Stimulated activated CD4-positive, alpha-beta T cell treated with anti-CD3 and anti-CD28 coated beads, Interleukin-12 subunit alpha, Interleukin-12 subunit beta, amount 100 ng/mL, for 4 hours (primary cell): ENCODE measurements at places on chromosomes 4 and X.

GRCh38 chrX:7950865-7951264 is 23.7 kb upstream of the PNPLA4 start:
- DNase-seq: no peak

DNA sequence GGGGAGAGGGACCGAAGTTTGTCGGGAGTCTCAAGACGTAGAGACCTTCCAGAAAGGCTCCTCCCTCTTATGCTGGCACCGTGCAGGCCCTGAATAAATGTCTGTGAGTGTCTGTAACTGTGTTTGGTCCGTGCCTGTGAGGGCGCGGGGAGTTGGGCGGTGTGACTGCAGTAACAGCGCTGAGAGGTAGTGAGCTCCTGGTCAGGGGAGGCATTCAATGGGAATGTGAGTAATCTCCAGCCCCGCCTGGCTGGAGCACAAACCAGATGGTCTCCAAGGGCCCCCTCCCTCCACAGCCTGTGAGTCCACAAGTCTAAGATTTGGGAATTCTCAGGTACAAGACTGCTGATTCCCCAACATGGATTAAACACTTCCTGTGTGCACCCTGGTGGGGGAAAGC is 100.0 kb downstream of the HMX1 start:
- DNase-seq: no peak

GRCh38 chr4:174120446-174121295 is 162.8 kb downstream of the FBXO8 start:
- DNase-seq: no peak

DNA sequence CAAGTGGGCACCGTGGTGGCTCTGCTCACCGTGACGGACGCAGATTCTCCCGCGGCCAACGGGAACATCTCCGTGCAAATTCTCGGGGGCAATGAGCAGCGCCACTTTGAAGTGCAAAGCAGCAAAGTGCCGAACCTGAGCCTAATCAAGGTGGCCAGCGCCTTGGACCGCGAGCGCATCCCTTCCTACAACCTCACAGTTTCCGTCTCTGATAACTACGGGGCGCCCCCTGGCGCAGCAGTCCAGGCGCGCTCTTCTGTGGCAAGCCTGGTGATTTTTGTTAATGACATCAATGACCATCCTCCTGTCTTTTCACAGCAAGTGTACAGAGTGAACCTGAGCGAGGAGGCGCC is 2.7 kb downstream of the FAT4 start:
- DNase-seq: no peak

DNA sequence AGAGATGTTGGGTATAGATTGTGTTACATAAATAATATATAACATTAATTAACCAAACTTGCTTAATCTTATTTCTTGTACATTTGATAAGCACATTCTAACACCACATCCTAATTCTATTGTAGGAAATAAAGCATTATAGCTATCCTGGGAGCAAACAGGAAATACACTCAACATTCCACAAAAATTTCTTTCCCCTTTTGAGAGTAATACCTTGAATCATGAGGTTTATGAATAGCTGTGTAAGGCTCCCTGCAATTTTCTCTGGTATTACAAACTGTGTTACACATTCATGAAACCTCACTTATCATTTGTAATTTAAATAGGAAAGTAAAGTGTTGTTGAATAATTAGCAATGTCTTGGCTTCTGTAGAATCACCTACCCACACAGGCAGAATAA is 95.1 kb downstream of the TMEM47 start:
- DNase-seq: no peak

DNA sequence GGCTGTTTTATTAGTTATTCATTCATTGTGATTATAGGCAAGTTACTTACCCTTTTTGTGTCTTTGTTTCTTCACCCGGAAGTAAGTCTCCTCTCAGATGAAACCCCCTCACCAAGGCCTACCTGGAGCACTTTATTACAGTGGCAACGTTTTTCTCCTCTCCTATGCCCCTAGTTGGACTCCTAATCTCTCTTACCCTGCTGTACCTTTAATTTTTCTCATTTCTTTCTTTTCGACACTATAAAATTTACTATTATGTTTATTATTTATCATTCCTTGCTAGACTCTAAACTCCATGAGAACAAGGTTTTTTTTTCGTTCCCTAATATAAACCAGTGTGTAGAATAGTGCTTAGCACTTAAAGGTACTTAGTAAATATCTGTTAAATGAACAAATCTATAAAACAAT is 17.5 kb downstream of the STAP1 start:
- no peak for DNase-seq

DNA sequence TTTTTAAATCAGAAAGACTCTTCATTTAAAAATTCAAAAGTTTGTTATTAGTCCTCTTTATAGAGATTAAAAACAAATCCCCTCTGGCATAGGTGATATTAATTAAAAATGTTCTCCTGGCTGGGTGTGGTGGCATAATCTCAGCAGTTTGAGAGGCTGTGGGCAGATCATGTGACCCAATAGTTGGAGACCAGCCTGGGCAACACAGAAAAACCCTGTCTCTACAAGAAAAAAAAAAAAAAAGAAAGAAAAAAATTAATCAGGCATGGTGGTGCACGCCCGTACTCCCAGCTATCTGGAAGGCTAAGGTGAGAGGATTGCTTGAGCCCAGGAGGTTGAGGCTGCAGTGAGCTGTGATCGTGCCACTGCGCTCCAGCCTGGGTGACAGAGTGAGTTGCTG is 38.9 kb downstream of the RASGEF1B start:
- DNase-seq: no peak

- no peak for DNase-seq
Measured at GRCh38 chrX:136166221-136166855, 19.0 kb downstream of the FHL1 start.

DNA sequence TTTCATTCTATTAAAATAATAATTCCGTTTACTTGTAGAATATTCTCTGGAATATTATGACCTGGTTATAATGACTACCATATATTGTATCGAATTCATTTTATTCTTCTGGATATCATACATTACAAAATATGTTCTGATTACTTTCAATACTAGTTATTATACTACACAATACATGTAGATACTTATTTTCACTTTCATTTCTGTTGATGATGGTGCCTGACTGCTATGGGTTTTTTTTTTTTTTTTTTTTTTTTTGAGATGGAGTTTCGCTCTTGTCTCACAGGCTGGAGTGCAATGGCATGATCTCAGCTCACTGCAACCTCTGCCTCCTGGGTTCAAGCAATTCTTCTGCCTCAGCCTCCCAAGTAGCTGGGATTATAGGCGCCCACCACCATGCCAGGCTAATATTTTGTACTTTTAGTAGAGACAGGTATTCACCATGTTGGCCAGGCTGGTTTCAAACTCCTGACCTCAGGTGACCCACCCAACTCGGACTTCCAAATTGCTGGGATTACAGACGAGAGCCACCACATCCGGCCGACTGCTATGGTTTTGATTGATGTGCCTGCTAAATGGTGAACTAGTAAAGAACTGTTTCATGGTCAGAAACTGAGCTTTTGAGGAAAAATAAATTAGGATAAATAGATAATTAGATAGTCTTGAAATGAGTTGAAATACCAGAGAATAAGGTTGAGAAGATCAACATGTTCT is 39.5 kb downstream of the PCDH10 start:
- no peak for DNase-seq

GRCh38 chrX:100615005-100615404 is 21.6 kb downstream of the TSPAN6 start:
- no peak for DNase-seq

GRCh38 chrX:110248578-110248977 is 69.3 kb downstream of the AMMECR1 start:
- no peak for DNase-seq

DNA sequence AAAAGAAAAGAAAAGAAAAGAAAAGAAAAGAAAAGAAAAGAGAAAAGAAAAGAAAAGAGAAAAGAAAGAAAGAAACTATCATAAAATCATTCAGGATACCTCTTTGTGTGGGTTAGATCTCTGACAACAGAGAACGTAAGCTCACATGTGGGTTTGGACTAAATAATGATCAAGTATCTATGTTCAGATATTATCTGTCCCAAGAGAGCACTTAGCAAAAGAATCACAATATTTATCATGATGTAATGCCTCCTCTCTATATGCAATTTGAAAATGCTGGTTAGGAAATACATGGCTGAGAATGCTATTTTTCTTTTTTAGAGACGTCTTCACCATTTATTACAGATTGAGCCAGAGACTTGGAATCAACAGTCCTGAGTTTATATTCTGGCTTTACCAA is 191.3 kb downstream of the KCNIP4 start:
- no peak for DNase-seq

DNA sequence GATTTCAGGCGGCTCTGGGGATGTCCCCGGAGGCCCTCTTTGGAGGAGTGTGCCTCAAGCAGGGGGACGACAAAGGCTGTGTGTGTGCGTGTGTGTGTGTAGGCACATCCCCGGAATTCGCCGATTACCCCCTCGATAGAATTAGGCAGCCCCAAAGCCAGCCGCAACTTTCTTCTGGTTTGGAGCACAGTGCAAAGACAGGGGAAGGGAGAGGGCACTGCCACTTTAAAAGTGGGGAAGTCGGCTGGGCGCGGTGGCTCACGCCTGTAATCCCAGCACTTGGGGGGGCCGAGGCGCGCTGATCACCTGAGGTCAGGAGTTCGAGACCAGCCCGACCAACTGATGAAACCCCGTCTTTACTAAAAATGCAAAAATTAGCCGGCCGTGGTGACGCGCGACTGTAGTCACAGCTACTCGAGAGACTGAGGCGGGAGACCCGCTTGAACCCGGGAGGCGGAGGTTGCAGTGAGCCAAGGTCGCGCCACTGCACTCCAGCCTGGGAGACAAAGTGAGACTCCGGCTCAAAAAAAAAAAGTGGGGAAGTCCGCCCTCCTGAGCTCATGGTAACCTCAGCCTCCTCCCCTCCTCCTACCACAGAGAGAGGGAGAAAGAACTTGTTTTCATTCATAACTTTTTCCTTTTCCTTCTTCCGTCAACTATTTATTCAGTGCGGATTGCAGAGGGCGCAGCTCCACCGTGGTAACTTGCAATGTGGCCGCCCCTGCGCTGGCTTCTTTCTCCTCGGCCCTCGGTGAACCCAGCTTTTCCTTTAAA is 2.4 kb downstream of the SPRY1 start:
- DNase-seq: peak; percentile 53

GRCh38 chrX:19707246-19707871 is 180.0 kb downstream of the SH3KBP1 start:
- no peak for DNase-seq

DNA sequence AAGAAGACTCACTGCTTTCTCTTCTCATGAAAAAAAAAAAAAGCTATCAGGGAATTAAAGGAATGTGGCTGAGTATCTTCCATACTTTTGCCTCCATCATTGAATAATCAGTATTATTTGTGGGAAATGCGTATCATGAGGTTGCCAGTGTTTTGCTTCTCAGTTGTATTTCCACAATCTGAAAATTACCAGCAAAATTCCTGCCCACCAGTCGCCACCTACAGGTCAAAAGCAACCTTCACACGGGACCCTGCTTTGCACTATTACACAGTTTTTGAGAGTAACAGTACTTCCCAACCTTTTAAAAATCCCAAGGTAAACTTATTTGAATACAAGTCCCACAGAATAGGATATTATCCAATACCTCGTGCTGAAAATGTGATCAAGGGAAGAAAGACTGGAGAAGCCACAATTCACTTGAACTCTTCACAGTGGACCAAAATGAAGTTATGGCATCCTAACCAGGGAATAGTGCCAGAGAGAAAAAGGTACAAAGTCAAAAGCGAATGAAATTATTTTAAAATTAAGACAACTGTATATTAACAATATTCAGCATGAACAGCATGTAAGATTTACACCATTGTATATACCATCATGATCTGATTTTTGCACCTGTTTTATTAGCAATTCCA is 30.4 kb downstream of the PGRMC1 start:
- DNase-seq: no peak

DNA sequence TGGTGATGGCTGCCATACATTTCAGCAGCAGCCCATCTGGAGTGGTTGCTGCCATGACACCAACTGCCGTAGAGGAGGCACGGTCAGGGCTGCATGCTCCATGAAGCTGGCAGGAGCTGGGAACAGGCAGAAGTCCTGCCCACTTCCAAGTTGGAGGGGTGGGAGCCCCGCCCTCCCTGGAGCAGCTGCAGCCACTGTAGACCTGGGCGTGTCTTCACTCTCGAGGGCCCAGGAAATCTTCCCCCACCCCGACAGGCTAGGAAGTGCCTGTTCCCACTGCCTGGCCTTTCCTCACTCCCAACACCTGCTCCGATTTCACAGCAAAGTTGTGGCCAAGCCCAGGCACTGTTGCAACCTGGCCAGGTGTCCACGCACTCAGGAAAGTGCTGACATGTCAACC is 42.3 kb downstream of the NALF2 start:
- no peak for DNase-seq

DNA sequence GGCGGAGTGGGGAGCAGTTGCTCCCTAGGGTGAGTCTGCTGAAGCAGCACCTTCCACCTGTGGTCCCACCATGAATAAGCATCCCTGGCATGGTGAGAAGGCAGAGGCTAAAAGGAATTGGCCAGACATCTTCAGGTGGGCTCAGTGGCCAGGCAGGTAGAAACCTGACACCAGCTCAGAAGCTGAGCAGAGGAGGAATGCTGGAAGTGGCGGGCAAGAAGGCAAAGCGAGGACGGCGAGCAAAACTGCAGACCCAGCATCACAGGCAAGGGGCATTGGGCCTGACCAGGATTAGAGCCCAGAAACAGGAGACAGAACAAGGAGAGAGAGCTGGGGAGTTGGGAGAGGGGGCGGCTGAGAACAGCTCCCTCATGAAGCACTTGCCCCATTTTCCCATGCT is 25.3 kb downstream of the TSC22D3 start:
- DNase-seq: no peak

- no peak for DNase-seq
Measured at GRCh38 chr4:95044324-95044837, 286.6 kb downstream of the BMPR1B start.

- DNase-seq: peak; percentile 69
Measured at GRCh38 chr4:140152013-140152703, 1.8 kb downstream of the MAML3 start.

- DNase-seq: no peak
Measured at GRCh38 chr4:143587703-143588102, 74.2 kb downstream of the SMARCA5 start.

- DNase-seq: no peak
Measured at GRCh38 chr4:568351-568652, 7.8 kb downstream of the TMEM271 start.

DNA sequence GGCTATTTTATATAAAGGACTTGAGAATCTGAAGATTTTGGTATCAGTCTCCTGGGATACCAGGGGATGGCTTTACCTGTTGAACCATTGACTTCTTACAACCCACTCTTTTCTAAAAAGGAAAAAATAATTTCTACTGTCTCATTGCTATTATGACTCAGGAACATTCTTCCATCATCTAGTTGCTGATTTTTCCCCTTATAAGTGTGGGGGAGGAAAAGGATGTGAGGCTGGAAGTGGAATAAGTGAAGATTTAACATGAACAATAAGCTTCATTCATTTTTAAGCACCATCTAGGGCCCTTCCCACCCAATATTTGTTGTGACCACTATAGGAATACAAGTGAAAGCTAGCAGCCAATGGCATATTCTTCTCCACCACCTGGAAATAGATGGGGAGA is 10.6 kb upstream of the MND1 start:
- no peak for DNase-seq
